Hematopoietic multipotent progenitor cell treated with erythropoietin and hydrocortisone succinate and interleukin-3 and kit ligand, for 4 days (in vitro differentiated cells): ENCODE measurements at places on chromosomes 12 and 14.
A peak's percentile ranks its signal among the peaks of the same experiment; 100 is the strongest.

DNA sequence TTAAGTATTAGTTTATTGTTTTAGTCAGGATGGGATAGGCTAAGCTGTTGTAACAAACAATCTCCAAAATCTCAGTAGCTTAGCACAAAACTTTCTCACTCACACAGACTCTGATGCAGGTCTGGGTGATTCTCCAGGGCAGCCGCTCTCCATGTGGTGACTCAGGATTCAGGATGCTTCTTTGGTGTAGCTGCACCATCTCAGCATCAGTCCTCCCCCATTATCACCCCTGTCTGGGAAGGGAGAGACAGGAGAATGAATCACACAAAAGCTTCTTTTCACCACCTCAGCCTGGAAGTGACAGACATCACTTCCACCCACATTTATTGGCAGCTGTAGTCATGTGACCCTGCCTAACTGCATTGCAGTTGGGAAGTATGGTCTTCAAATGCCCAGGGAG lies 142.3 kb downstream of the DICER1 start:
- DNase-seq, result no peak

DNA sequence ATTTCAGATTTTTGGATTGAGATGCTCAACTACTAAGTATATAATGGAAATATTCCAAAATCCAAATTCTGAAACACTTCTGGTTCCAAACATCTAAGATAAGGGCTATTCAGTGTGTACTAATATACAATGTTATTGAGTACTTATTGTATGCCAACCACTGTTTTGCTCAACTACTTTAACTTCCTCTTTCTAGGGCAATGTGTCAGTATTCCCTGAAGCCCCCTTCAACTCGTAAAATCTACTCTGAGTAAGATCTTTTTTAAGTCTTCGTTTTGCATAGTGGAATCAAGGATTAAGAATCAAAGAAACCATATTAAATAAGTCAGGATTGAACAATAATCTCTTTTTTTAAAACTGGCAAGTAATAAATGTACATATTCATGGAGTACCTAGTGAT lies 45.5 kb downstream of the SPATA7 start:
- peak; percentile 38 for DNase-seq

GRCh38 chr14:37057776-37058175 lies 114.6 kb downstream of the SLC25A21 start:
- no peak for DNase-seq

GRCh38 chr14:99322731-99323599 lies 51.0 kb upstream of the BCL11B start:
- no peak for DNase-seq

DNA sequence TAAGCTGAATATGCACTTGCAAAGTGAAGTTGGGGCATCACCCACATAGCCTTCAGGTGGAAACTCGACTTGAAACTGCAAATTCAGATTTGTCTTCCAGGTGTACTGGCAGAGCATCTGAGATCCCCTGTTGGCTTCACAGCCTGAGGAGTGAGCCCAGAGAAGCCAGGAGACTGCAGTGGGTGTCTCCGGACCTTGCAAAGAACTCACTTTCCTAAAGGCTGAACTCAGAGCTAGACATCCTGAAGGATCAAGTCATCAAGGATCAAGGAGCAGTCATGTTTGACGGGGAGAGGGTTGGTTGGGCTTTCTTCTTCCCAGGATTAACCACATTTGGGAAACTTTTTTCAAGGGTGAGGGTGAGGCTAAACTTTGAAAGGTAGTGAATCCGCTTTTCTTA lies 9.1 kb upstream of the HOXC13 start:
- DNase-seq, result no peak

DNA sequence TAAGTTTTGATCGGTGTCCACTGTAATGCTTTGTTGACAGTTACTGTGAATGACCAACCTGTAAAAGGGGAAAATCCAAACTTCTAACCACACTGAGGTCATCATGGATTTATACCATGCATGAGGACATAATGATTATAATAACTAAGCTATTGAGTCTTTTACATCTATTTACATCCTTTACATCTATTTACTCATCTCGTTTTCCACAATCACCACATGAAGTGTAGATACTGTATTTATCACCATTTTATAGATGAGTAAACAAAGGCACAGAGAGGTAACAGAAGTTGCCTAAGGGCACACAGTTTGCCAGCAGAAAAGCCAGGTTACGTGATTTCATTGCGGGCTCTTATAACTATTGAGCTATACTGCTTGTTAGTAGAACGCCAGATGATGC lies 27.9 kb upstream of the EID3 start:
- no peak for DNase-seq

DNA sequence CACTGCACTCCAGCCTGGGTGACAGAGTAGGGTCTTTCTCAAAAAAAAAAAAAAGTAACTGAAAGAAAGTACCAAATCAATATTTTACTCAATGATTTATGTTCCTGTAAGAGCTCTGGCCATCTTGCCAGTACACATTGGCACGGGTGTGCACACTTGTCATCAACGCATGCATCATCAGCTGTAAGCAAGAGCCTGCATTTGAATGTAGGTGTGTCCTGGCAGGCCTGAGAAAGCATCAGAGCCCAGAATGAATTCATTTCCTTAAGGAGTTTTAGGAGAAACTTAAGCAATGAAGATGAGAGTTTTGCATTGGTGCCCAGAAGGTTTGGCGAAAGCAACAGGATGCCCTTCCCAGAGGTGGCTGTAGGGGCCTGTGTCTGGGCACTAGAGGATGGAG lies 88.5 kb upstream of the FZD10 start:
- no peak for DNase-seq

DNA sequence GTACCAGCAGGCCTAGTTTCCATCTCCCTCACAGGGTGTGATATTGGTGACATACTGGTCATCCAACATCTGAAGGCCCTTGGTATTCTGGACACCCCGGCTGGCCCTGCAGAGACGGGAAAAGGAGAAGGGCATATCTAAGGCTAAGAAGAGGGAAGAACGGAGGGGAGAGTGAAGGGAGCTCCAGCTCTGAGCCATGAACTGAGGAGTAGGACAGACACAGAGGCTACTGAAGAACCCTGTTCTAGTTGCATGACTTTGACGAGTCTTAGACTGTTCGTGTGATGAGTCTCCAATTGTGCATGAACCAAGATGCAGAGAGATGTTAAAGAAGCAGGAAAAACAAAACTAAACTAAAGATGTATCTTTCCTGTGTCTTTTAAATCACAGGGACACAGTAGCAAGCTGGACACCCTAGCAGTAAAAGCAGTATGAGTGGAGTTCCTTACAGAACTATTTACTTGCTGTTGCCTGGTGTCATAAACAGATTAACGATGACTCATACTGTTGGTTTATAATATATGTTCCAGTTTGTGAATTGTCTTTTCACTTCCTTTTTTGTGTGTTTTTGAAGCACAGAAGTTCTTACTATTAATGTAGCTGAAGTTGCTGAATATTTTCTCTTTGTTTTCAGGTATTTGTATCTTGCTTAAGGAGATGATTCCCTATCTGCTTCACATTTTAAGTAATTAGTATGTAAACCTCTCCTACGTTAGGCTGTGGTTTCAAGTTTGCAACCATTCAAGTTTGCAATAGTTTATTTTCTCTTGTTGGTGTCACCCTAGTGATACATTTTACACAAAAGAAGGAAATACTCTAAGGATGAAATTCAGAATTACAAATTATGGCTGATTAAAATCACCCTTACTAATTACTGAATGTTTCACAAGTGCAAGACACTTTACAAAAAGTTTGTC lies 15.7 kb downstream of the FAR2 start:
- DNase-seq, result peak; percentile 90

GRCh38 chr14:91953170-91953985 lies 5.9 kb upstream of the FBLN5 start:
- no peak for DNase-seq

DNA sequence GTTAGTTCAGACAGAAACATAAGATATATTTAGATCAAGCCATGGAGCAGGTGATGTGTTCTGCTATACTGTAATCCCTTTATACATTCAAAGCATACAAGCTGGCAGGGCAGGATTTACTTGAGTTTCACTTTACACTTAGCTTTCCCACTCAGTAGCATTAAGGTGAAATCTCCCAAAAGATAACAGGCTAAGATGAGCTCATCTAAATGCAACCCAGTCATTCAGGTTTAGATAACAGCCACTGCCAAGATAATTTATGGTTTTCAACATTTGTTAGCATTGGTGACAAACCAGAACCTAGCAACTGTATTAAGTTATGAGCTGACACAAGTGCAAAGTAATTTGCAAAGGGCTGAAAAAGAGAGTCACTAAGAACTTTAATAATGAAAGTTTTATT lies 925.1 kb upstream of the ATXN7L3B start:
- no peak for DNase-seq

GRCh38 chr12:11687528-11687927 lies 38.1 kb downstream of the ETV6 start:
- peak; percentile 41 for DNase-seq

DNA sequence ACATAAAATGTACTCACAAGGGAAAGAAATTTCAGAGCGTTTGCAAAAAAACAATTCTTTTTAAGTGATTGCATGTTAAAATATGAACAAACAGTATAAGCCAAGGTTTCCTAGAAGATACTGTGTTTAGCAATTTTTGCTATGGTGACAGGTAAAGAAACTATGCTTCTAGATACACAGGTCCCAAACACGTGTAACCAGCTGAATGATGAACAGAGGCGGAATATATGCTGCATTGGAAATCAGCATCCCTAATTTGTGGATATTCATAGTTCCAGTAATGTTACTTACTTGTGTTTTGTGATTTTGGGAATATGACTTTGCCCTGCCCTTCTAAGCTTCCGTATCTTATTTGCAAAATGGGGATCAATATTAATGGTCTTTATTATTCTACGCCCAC lies 326.3 kb upstream of the DIO2 start:
- no peak for DNase-seq

GRCh38 chr12:41907021-41907420 lies 237.7 kb downstream of the GXYLT1 start:
- no peak for DNase-seq

- DNase-seq, result no peak
Observed at GRCh38 chr14:103884854-103885253, 37.5 kb upstream of the PPP1R13B start.

- no peak for DNase-seq
Observed at GRCh38 chr14:93729993-93730392, 58.3 kb downstream of the PRIMA1 start.

DNA sequence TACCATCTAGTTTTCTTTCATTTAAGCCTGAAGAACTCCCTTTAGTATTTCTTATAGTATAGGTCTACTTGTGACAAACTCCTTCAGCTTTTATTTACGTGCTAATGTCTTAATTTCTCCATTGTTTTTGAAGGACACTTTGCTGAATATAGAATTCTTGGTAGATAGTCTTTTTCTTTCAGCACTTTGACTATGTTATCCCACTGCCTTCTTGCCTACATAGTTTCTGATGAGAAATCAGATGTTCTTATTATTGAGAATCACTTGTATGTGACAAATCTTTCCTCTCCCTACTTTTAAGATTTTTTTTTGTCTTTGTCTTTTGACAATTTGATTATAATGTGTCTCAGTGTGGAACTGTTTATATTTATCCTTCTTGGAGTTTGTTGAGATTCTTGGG lies 5.1 kb upstream of the MIS18BP1 start:
- peak; percentile 15 for DNase-seq

- DNase-seq, result no peak
Observed at GRCh38 chr14:105500036-105500725, 9.1 kb downstream of the TEDC1 start.

DNA sequence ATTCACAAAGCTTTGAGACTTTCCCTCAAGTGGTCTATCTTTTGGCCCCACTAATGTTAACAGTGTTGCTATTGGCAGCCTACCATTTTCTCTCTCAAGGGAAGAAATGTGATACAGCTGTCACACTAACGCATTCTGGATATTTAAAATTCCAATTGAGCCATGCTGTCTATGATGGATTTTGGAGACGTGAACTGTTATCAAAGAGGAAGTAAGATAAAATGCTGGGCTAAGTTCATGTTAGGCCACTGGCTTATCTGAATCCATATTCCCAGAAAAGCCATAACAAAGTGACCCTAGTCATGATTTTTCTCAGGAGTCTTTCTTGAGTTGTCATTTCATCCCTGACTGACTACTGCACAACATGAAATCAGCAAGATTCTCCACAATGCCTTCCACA lies 200.2 kb downstream of the PHLDA1 start:
- peak; percentile 3 for DNase-seq
